ENCODE measurements at places on chromosomes 5 and 9.

GRCh38 chr9:37820142-37820541, 19.5 kb downstream of the DCAF10 start:
- no peak for DNase-seq

GRCh38 chr5:98296426-98296825, 477.0 kb upstream of the RGMB start:
- DNase-seq: no peak

DNA sequence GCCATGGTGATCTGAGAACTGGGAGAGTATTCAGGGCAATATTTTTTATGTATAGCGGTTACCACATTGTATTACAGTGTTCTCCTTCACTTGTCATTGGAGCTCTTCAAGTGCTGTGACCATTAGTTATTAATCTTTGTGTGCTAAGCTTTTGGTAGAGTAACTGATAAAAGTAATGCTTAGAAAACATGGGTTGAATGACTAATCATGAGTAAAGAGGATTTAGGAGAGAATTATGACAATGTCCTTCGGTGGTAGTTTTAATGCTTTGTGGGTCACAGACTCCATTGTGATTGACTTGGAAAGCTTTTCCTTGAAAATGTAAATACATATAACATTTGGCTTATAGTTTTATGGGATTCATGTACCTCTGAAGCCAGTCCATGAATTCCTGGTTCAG, 21.4 kb downstream of the TGFBR1 start:
- DNase-seq: no peak

DNA sequence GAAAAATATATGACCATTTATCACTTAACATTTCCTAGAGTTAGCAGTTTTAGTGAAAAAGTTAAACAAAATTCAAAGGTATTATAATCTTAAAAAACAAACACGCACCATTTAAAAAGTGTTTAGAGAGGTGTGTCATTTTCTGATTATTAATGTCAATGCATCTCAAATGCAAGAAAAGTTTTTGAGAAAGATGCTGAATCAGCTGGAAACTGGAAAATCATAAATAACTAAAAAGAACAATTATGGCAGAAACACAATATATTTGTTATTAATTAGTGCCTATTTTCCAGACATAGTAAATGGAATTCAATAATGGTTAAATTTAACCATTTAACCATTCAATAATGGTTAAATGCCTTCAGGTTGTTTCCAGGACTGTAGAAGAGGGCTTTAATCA, 64.9 kb downstream of the RICTOR start:
- DNase-seq: no peak

GRCh38 chr5:93621327-93621798, 38.3 kb downstream of the NR2F1 start:
- peak; percentile 81 for DNase-seq

DNA sequence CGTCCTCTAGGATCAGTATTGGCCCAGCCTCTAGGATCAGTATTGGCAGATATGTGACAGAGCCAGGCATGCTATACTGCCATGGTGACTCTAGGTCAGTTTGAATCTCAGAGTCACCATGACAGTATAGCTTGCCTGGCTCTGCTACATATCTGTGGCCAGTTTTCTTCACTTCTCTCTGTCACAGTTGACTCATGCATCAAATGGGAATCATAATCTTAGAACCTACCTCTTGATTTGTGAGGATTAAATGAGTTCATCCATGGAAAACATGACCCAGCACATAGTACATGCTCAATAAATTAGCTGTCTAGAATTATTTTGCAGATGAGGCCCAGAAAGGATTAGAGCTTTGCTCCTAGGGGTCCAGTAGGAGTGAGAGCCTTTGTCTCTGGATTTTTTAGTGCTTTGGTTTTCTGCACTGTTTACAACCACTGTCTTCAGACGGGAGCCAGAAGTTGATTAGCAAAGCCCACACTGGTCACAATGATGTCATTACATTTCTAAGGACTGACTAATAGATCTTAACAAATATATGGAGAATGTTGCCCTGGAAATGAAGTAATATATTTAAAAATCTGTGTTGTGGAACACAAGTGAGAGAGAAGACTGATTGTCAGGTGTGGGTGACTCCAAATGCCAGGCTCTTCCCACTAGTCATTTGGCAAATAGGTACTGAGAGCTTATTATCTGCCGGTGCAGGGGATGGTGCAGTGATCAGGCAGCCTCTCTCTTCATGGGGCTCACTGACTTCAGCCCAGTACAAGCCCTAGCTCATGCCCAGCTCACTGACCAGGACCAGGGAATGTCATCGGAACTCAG, 76.0 kb downstream of the COL15A1 start:
- DNase-seq: no peak

- no peak for DNase-seq
These were observed 81.8 kb upstream of the RASA1 start for GRCh38 chr5:87185838-87186237.

- DNase-seq: no peak
These were observed 44.9 kb downstream of the PCSK1 start for GRCh38 chr5:96388176-96388575.

DNA sequence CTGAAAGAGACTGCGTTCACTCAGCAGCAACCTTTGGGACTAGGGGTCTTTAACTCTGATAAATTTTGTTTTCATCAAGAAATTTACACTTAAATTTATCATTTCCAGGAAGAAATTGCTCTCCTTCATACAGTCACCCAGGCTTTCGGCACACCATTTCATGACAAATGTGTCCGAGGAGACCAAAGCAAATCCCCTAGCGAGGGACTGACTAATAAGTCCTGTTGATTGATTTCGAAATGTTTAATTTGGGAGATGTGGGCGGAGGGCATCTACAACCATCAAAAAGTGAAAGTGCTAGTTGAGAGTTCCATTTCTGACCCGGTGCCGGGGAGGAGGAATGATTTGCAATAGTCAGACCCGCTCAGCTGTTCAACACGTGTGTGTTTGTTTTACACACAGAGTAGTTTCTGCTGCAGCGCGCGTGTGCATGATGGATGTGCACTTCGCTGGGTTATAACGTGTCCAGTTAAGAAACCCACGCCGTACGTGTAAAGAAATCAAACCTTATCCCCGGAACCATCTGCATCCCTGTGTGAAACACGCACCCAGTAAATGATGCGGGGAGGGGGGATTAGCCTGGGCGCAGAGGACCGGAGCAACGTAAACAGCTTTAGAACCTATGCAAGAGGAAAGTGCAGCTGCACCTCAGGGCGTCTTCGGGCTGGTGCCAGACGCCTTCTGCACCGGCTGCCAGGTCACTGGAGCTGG, 845 bp upstream of the NR4A3 start:
- peak; percentile 12 for DNase-seq

- peak; percentile 75 for DNase-seq
These were observed 192.4 kb downstream of the MEF2C start for GRCh38 chr5:88690409-88691229.

- DNase-seq: no peak
These were observed 105.0 kb downstream of the FBXO38 start for GRCh38 chr5:148488757-148489156.

DNA sequence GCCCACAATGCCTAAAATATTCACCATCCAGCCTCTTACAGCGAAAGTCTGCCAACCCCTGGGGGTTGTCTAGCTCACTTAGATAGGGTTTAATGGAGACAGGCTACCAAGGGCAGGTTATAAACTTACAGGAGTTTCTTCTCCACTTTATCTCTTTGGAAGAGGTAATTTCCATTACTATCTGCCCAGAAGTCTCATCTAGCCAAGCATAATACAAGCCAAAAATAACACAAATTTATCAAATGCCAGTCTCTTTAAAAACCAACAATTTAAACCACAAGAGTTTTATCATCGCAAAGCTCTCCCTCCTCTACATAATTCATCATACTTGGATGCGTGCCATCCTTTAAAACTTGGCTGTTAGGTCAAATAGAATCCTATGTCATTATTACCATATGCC, 6.2 kb downstream of the RBM22 start:
- no peak for DNase-seq

DNA sequence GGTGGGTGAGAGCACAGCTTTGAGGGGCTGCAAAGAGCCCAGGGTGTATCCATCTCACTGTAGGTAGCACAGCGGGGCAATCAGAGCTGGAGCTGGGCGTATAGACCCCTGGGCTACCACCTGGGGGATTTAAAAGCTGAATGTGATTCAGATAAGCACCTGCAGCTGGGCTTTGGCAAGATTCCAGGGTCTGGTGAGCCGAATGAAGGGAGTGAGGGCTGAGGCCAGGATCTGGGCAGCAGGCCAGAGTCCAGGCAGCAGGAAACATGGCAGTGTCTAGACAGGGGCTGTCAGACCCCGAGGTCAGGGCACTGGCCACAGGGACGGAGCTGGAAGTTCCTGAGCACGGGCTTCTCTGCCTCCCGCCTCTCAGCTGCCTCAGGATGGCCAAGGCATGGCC, 8.7 kb downstream of the ASS1 start:
- DNase-seq: no peak

GRCh38 chr5:158882660-158883059, 217.1 kb downstream of the EBF1 start:
- no peak for DNase-seq

DNA sequence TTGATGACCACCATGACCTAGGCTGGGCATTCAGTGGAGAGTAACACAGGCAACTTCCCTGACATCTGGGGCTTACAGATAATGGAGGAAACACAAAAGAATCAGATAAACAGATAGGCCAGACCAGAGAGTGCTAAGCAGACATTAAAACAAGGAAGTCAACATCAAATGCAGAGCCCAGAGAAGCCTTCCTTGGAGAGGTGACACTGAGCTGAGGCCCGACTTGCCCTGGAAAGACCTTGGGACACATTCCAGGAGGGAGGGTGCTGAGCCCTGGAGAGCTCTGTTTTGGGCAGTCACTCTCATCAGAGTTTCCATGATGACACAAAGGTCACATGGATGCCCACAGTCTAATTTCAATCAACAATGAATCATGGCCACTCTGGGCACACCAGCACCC, 31.9 kb upstream of the C5orf58 start:
- no peak for DNase-seq
